Caki2 (cell line): ENCODE measurements at places on chromosomes 6 and 20.

DNA sequence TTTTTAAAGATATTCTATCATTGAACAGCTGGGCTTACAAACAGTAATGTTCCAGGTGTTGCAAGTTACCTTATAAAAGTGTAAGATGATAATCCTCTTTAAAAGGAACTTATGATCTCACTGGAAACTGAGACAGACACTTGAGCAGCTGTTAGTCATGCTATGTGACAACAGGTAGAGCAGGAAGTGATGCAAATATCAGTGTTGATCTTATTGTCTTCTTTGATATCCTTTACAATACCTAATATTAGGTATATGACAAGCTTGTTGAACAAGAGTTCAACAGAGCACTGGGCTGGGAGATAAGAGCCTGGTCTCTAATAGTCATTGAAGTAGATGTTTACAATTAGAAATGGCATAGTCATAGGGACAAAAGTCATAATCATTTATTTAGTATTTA is 150.0 kb downstream of the UBE3D start:
- DNase-seq = no peak

GRCh38 chr20:37243076-37243936 is 18.3 kb downstream of the GHRH start:
- DNase-seq = no peak

GRCh38 chr6:124963416-124963785 is 1.2 kb downstream of the RNF217 start:
- peak; percentile 65 for DNase-seq

GRCh38 chr6:39375405-39375804 is 52.9 kb upstream of the KCNK16 start:
- DNase-seq = no peak

DNA sequence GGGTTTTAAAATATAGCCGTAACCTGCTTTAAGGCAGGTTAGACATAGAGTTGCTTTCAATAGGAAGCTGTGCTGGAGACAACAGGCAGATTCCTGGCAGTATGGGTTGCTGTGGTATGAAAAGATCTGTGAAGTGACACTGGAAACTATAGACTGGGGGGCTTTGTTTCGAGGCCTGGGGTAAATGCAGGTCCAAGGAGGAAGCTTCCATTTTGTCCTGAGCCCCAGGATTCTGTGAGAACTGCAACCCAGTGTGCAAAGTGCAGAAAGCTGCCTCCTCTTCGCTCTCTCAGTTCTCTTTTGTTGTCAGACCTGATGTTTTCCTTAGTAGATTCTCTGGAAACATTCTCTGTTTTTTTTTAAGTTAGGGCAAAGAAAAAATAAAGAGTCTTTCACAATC is 86.9 kb downstream of the LYRM4 start:
- DNase-seq = no peak

- DNase-seq = no peak
Observed at GRCh38 chr20:11918981-11919380, 1.3 kb downstream of the BTBD3 start.

- no peak for DNase-seq
Observed at GRCh38 chr20:5810800-5811422, 60.7 kb downstream of the SHLD1 start.

DNA sequence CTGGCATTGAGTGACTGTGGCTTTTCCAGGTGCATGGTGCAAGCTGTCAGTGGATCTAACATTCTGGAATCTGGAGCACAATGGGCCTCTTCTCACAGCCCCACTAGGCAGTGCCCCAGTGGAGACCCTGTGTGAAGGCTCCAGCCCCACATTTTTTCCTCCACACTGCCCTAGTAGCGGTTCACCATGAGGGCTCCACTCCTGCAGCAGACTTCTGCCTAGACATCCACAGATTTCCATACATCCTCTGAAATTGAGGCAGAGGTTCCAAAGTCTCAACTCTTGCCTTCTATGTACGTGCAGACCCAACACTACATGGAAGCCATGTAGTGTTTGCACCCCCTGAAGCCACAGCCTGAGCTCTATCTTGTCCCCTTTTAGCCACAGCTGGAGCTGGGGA is 118.0 kb upstream of the BMP5 start:
- no peak for DNase-seq

GRCh38 chr6:168122521-168122920 is 43.5 kb upstream of the FRMD1 start:
- DNase-seq = no peak

DNA sequence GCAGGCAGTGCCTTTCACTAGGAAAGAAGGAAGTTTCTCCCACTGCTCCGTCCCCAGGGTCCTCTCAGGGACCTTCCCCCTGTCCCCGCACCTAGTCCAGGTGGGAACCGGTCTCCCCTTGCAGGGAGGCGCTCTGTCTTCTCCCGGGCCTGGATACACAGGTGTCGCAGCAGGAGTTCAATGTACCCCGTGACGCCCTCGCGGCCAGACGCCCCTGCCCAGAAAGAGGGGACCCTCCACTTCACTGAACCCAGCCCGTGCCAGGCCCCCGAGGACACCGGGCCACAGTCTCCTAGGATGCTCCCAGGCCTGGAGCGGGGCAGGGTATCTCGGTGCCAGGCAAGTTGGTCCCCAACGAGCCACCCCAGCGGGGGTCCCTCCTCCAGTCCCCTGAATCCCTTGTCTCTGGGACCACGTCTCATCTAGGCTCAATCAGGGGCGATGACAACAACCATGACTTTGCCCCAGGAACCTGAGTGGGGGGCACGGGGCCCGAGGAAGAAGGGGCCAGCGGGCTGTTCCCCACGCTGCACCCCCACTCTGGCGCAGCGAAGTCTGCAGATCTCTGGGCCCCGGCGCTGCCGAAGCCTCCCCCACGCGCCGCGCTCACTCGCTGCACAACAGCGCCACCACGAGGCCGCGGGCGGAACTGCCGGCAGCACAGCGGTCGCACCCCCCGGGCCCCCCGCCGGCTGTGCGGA is 103.0 kb downstream of the EDN3 start:
- DNase-seq = peak; percentile 23

GRCh38 chr6:156982168-156982567 is 205.0 kb downstream of the ARID1B start:
- no peak for DNase-seq

DNA sequence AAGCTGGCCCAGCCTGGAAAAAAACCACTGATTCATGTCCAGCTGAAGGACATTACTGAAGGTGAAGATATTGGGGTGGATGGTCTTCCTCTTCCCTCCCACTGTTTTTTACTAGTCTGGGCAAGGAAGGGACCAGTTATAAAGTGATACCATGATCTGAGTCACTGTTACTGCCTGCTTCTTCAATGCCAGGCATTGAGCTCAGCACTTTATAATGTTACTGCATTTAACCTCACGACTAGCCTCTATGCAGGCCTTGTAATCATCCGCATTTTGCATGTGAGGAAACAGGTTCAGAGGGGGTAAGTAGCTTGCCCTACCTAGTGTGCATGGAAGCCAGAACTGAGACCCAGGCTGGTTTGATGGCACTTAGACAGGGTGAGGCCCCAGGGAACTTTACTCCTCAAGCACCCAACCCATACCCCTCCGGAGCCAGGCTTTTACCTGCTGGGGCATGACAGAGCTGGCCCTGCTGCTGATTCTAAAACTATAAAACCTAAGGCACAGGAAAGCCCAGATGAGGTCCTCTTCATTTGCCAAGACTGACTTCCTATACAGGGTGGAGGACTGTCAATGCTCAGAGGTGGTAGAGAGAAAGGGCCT is 11.0 kb upstream of the KCNK5 start:
- no peak for DNase-seq

DNA sequence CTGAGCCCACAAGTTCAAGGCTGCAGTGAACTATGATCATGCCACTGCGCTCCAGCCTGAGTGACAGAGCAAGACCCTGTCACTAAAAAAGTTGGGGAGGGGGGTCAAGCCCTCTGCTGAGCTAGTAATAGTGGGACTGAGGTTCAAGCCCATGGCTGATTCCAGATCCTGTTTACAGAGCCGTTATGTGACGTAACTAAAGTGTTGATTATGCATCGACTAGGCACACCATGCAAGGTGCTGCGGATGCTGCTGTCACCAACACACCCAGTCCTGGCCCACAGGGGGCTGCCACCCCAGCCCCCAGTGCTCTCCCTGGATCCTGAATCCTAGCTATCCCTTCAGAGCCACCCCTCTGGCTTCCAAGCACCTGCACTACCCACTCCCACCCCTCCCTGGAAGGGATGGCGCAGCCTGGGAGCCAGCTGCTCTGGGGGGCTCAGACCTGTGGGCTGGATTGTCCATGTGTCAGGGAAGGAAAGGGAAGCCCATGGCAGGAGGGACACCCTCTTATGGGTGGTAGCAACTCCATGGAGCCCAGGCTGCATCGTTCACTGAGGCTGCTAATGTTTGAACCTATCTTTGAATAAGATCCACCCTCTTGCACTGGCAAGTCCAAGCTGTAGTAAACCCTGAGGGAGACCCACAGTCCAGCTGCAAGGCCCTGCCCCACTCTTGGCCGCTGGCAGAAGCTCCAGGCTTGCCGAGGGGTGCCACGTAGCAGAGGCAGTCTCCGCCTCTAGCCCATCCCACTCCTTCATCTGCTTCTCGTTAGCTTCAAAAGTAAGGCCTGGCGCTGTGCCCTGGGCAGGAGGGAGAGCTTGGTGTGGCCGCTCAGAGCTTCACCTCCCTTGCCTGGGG is 95.0 kb downstream of the SNX5 start:
- DNase-seq = peak; percentile 25

- no peak for DNase-seq
Observed at GRCh38 chr6:99305021-99305554, 44.4 kb downstream of the FAXC start.

DNA sequence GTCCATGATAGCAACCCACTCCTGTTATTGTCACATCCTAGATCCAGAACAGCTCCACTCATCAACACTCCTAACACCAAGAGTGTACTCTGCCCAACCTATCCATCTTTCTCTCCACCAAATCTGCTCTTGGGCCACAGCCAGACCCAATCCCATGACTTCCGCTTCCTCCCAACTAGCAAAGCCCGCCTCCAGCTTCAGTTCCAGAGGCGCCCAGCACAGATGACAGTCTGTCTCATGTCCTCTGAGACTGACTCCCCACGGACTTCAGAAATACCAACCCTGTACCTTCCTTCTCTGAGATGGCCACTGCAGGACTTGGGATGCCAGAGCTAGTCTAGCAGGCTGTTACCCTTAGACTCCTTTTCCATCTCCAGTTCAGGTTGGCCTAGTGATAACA is 48.6 kb downstream of the DTNBP1 start:
- DNase-seq = no peak

DNA sequence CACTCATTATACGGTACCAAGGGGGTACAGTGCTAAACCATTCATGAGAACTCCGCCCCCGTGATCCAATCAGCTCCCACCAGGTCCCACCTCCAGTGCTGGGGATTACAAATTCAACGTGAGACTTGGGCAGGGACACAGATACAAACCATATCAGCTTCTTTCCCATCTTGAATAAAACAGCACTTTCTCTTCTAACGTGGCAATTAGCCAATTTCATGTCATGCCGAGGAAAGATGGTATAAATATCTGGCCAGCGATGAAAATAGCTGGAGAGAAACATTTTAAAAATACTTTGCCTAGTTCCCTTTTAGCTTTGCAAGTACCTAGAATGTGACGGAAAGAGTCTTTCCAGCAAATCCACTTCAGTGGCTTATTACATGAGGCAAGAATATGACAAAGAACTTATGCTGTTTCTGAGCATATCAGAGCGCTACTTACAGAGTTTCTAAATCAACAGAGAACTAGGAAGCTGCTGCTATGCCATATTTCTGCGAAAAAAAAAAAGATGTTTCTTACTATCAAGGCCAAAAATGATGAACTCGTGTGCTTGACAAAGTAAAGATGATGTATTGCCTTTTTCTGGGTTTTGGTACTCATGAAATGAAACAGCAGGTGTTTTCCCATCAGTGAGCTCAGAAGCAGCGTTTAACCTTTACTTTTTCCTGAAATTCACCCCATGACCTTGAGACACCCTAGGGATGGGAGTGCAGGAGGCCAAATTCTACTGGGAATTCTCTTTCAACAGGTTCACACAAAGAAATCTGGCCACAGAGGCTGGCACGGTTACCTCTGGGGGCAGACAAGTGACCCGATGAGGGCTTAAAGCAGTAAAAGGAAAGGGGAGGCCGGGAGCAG is 37.9 kb downstream of the AGPAT4 start:
- no peak for DNase-seq

GRCh38 chr20:2917266-2917665 is 44.0 kb downstream of the PTPRA start:
- DNase-seq = no peak

GRCh38 chr6:166955865-166956443 is 396 bp downstream of the RNASET2 start:
- no peak for DNase-seq

- DNase-seq = no peak
Observed at GRCh38 chr20:39266989-39267388, 304.8 kb downstream of the DHX35 start.

DNA sequence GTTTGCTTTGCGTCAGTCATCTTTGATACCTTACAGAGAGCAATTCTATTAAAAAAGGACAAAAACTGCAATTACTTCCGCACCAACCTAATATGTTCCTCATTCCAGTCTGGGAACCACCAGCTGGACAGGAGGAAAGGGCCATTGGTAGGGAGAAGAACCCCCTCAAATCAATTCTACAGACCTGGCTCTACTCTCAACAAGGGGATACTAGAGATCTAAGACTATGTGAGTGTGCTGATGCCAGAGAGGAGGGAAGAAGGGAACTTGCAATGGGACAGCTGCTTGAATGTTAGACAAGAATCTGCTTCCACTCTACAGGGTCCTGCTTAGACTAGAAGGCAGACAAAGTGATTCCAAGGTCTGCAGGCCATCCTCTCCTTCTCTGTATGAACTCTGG is 13.3 kb downstream of the MRPS18A start:
- DNase-seq = no peak

GRCh38 chr6:151257985-151258445 is 18.2 kb downstream of the AKAP12 start:
- DNase-seq = no peak

DNA sequence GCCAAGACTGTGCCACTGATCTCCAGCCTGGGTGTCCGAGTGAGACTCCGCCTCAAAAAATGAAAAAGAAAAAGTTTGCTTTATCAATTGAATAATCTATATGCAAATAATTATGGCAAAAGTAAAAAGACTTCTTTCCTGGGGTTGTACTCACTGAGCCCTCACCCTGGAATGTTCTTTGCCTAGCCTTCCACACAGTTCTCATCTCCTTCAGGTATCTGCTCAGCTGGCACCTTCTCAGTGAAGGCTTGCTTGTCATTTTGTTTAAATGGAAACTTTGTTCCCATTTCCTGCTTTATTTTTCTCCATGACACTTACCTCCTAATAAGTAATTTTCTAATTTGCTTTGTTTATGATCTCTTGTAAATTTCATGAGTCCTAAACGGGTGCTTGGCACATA is 96.7 kb downstream of the SGK1 start:
- no peak for DNase-seq

DNA sequence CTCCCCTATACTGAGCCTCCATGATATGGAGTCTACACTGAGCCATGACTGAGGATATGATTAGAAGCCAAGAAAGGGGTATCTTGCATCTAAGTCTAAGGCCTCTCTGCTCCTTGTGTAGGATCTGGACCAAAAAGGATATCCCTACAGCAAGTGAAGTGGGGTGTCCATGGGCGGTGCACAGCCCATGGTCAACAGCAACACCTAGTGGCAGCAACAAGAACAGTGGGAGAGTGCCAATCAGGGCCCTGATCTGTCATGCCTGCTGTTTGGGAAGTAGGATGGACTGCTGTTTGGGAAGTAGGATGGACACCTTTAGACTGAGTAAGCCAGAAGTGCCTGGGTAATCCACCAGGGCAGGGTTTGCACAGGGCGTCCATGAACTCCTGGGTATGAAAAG is 22.4 kb downstream of the PTGIS start:
- DNase-seq = no peak
